Hypothalamus (tissue), 51 donors: ENCODE measurements at places on chromosomes 16 and 17.

DNA sequence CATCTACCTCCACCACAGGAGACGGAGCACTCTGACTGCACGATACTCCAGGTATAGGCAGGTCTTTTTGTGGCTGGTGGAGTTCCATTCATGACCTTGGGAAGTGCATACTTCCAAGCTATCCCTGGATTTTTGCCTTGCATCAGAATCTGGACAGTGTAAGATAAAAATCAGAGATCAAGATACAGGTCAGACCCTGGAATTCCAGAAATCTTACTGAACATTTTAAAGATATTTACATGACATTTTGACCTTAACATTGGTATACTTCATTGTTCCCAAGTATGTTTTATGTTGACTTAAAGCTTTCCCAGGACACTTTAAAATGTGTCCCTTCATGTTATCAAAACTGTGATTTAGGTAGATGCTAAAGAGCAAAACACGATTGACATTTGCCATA, 101.0 kb downstream of the SYCE1L start:
- DNase-seq, result no peak

- DNase-seq, result no peak
Observed at GRCh38 chr17:55549140-55549539, 37.9 kb upstream of the SMIM36 start.

- DNase-seq, result no peak
Observed at GRCh38 chr16:87017371-87018012, 299.7 kb downstream of the C16orf95 start.

GRCh38 chr17:40884708-40885512, at the start of gene KRT20:
TSS of gene KRT20 (minus strand) at chr17:40885242. CDS start at chr17:40885185, 57 bp downstream.
- DNase-seq, result no peak

GRCh38 chr17:39672522-39673334, 4.5 kb downstream of the PNMT start:
- no peak for DNase-seq

- DNase-seq, result no peak
Observed at GRCh38 chr16:23334950-23335349, 32.8 kb downstream of the SCNN1B start.
